Stimulated activated CD8-positive, alpha-beta memory T cell treated with anti-CD3 and anti-CD28 coated beads, Interleukin-7, amount 100 ng/mL, for 1 hour (primary cell): ENCODE measurements at places on chromosomes 16 and 17.

DNA sequence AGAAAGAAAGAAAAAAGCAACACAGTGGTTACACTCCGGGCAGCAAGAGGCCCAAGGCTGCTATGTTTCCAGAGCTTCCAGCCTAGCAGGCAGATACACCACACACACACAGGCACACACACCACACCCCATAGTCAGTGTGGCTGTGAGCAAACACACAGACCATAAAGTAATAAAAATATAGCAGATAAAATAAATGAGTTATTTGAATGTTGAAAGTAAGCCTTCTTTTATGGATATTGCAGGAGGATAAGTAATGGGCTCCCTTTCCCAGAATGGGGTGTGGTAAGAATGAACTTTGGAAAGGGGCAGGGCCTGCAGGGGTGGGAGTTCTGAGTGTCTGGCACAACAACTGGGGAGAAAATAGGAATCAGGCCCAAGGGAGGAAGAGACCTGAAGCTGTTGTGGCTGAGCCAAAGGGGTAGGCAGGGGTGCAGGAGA, 4.8 kb upstream of the CDK5RAP3 start:
- DNase-seq: no peak

DNA sequence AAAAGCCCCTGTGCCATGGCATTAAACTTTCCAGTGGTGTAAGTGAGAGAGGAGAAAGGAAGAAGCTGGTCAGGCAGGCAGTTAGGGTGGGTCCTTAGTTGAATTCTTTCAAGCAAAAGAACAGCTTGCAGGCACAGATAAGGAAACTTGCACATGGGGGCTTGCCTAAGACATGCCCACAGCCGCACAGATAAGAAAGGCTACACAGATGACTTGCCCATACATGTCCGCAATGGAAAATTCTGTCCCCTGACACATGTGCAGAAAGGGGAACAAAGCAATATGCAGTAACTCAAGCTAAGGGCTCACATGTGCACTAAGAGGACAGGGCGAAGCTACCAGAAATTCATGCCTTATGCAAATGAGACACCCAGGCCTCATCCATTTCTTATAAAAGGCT, 69.9 kb downstream of the GSG1L start:
- no peak for DNase-seq

DNA sequence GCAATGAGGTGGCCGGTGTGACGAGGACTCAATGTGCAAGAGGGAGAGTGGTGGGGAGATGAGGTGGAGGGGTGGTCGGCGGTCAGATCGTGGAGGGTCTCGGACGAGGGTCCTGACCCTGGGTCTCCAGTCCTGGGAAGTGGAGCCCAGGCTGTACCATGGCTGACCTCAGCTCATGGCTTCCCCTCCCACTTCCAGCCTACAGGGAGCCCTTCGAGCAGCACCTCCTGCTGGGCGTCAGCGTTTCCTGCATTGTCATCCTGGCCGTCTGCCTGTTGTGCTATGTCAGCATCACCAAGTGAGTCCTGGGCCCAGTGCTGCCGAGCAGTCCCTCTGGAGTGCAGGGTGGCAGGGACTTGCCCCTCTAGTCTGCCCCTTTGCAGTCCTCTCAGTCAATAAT, 41.8 kb downstream of the IL4R start:
- no peak for DNase-seq

DNA sequence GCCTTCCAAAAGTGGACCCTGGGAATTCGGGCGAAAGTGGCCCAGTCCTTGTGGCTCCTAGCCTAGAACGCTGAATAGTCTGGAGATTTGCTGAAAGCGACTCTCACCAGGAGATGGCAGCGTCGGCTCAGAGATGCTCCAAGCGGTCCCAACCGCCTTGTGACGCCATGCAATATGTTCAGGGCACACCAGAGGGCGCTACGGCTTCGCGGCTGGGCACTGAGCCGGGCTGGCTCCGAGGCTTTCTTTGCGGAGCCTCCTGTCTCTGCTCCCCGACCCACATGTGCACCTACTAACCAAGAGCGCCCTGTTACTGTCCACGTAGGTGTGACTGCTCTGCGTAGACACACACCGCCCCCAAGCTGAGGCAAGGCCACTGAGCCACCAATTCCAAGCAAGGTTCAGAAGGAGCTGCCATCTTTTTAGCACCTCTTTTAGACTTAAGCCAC, 36.9 kb downstream of the SYCE1L start:
- peak; percentile 72 for DNase-seq

DNA sequence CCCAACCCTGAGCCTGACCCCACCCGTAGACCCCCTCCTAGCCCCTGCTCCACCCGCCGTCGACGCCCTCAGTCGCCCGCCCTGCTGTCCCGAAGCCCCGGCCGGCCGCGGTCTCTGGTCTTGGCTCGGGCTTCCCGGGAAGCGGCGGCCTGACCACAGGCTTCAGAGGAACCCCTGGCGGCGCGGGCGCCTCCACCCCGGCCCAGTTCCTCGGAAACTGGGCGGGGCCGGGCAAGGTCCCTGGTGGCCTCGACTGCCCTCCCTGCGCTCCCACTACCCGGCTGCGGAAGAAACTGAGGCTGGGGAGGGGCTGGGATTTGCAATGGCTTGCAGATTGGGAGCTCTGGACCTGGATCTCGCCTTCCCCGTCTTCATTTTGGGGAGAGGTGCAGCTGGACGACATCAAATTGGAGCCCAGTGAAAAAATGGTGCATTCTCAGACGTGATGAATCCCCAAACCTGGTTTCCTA, 692 bp upstream of the SOCS1 start:
- DNase-seq: no peak

GRCh38 chr17:36936455-36937000, 747 bp upstream of the LHX1 start:
- DNase-seq: no peak

GRCh38 chr16:55325080-55325447, 1.1 kb downstream of the IRX6 start:
- no peak for DNase-seq

- DNase-seq: no peak
Observed at GRCh38 chr16:1788708-1789100, 4.8 kb downstream of the IGFALS start.

DNA sequence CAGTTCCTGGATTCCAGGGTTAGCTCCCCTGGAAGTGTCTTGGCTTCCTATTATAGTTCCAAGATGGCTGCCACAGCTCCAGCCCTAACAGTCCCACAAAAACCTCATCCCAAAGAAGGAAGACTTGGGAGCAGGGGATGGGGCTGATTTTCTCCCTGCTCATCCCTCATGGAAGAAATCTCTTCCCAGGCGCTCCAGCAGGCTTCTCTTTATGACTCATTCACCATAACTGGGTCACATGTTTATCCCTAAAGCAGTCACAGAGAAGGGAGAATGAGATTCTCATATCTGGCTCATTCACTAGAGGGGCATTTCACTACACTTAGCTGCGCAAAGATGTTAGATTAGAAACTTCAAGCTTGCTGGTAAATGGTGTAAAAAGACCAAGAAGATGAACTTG, 206.5 kb upstream of the IRX3 start:
- no peak for DNase-seq

GRCh38 chr17:19290066-19290705, 53.0 kb downstream of the EPN2 start:
- DNase-seq: no peak

- DNase-seq: no peak
Observed at GRCh38 chr16:24543949-24544348, 4.6 kb downstream of the RBBP6 start.

- peak; percentile 75 for DNase-seq
Observed at GRCh38 chr16:27202923-27203506, 311 bp upstream of the KDM8 start.

GRCh38 chr16:19486750-19487325, 35.1 kb downstream of the GDE1 start:
- DNase-seq: no peak

DNA sequence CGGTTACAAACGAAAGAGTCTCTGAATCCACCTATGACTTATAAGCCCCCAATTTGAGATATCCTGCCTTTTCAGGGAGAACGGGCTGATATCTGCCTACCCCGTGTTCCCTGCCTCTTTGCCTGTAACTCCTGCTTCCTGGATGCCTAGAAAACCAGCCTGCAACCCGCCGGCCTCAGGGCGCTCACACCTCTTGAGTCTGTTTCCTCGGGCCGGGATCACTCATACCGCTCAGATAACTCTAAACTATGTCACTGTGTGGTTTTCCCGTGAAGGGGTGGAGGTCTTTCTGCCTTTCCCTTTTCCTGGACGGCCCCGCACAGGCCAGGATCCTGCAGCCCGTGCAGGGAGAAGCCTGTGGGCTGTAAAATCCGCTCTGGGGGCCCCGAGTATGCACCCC, 10.4 kb downstream of the RPUSD1 start:
- no peak for DNase-seq

GRCh38 chr17:15882777-15883176, 62.2 kb upstream of the ADORA2B start:
- no peak for DNase-seq

- no peak for DNase-seq
Observed at GRCh38 chr17:58960068-58960467, 146.6 kb downstream of the TRIM37 start.

- DNase-seq: no peak
Observed at GRCh38 chr17:82338858-82339633, 5.5 kb upstream of the SECTM1 start.

GRCh38 chr17:74447628-74448159, 15.8 kb downstream of the GPRC5C start:
- no peak for DNase-seq

GRCh38 chr16:62692685-62693084, 656.4 kb upstream of the CDH8 start:
- DNase-seq: no peak

DNA sequence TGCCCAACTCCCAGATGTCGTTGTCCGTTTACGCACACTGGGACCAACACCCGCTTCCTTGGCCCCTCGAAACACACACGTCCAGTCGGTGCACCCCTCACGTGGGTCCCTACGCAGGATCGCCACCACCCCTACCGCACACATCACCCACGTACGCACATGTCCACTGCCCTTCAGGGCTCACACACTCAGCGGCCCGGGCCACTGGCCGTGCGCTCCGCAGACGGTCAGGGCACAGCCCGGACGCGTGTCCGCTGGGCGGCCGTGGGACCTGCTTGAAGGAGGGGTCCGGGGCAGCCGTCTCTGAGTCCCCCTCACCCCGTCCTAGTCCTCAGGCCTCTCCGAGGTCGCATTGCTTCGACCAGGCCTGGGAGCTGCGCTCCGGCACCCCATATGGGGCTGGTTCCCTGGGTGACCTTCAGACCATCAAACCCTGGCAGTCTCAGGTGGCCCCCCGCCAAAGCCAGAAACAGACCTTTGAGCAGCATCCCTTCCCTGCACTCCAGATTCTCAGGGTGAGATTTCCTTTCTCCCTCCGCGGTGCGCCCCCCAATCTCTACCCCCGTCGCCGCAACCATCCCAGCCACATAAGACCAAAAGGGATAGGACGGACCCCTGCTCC, 914 bp upstream of the GPRC5B start:
- no peak for DNase-seq

DNA sequence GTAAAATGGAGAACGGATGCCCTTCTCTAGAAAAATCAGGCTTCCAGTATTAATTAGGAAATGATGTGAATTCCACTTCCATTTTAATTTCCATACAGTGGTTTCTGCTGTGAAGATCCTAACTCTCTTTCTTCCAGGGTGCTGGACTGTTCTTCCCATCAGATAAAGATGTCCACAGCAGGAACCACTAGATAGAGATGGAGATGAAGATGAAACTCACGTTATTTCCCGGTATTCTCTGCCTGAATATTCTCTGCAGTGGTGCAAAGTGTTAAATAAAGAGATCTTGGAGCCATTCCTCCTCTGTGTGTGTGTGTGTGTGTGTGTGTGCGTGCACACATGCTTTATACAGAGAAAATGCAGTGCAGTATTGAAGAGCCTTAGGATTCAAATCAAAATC, 727.5 kb downstream of the KCNJ2 start:
- no peak for DNase-seq

- peak; percentile 60 for DNase-seq
Observed at GRCh38 chr17:74738051-74738996, 1.3 kb downstream of the RAB37 start.

- no peak for DNase-seq
Observed at GRCh38 chr16:4176906-4177417, 60.7 kb upstream of the ADCY9 start.

DNA sequence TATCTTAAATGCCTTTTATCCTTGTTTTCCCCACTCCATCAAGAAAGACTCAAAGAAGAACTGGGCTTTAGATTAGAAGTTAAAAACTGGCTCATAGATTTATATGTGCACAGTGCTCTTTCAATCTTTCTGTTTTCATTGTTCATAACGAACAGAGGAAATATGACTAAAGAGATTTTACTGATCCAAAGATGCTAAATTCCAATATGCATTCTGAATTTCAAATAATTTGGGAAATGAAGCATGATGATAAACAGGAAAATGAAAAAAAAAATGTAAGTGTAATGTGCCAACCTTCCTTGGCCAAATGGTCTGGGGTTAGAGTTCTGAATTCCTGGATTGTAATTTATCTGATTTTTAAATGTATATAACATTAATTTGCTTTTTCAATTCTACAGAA, 25.0 kb upstream of the SMIM36 start:
- DNase-seq: no peak

- no peak for DNase-seq
Observed at GRCh38 chr17:46009681-46010596, 10.9 kb downstream of the STH start.

- no peak for DNase-seq
Observed at GRCh38 chr17:82217530-82218204, 5.0 kb upstream of the CCDC57 start.

- DNase-seq: no peak
Observed at GRCh38 chr16:66273644-66274334, 92.7 kb upstream of the CDH5 start.

GRCh38 chr16:4263504-4264436, 9.1 kb downstream of the TFAP4 start:
- no peak for DNase-seq

DNA sequence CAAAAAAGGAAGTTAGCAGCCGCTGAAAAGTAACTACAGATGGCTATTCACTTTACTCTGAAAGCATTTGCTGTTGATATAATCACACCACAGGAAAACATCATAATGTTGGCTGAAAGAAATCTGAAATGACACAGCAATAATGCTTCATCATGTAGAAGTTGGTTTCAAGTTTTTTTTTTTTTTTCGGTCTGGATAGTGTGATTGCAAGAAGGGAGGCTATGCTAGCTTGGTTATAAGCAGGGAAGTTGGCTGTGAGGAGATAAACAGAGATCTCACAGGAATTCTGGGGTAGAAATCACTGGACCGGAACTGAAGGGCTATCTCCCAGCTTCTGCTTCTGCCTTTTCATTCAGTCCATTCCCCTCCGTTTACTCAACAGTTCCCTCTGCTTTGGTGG, 57.9 kb downstream of the MYO1D start:
- no peak for DNase-seq

DNA sequence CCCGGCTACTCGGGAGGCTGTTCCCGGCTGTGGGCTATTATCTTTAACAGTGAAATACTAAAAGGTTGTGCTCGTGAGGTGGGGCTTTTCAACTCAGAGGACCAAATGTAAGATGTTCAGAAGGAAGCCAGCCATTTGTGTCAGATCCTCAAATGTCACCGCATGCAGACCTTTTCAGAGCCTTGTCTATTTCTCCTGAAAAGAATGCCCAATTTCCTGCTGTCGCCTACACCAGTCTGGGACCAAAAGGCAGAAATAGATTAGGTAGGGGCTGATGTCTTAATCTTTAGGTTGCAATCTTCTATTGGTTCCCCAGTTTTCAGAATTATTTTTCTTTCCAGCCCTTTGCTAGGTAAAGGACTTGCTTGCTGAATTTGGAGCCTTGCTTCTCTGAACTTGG, 8.9 kb upstream of the USP31 start:
- DNase-seq: no peak

GRCh38 chr17:68020409-68020756, 15.2 kb upstream of the KPNA2 start:
- no peak for DNase-seq

GRCh38 chr16:47046726-47047523, 73.5 kb upstream of the DNAJA2 start:
- DNase-seq: no peak
